ENCODE measurements at places on chromosomes 6 and 20.
A peak's percentile ranks its signal among the peaks of the same experiment; 100 is the strongest.

- DNase-seq = peak; percentile 16
These were observed at the start of gene SIRPB1 for GRCh38 chr20:1619861-1620444. Gene SIRPB1 (minus strand): TSS chr20:1620009. CDS start chr20:1619944, 65 bp downstream.

GRCh38 chr6:16747232-16748024 lies 13.8 kb downstream of the ATXN1 start:
- DNase-seq = no peak

DNA sequence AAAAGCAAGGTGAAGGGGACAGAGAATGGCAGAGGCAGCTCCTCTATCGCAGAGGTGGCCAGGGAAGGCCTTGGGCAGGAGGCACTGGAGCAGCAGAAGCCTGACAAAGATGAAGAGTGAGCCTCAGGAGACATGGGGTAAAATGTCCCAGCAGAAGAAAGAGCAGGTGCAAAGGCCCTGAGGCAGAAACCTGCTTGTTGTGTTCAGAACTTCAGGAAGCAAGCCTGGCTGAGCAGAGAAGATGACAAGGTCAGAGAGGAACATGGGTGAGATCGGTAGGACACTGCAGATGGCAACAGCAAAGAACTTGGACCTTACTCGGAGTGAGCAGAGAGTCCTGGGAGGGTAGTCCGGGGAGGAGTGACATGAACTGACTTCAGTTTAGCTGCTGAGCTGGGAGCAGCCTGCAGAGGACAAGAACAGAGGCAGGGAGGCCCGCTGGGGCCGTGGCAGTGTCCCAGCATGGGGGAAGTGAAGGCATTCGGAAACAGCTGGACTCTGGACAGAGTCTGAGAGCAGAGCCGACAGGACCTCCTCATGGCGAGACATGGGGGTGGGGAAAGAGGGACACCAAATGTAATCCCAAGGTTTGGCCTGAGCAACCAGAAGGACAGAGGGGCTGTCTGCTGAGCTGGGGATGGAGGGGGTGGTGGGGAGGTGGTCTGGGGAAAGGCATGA lies 106.3 kb downstream of the PREX1 start:
- no peak for DNase-seq

GRCh38 chr20:815914-816606 lies 17.5 kb upstream of the FAM110A start:
- peak; percentile 63 for DNase-seq

- DNase-seq = no peak
These were observed 159.7 kb upstream of the MCHR2 start for GRCh38 chr6:100153636-100154275.

- DNase-seq = no peak
These were observed 8.4 kb downstream of the FOXS1 start for GRCh38 chr20:31836853-31837608.

- DNase-seq = no peak
These were observed 113.5 kb downstream of the TOX2 start for GRCh38 chr20:44028003-44028730.

GRCh38 chr6:12271997-12272396 lies 18.2 kb upstream of the EDN1 start:
- no peak for DNase-seq

DNA sequence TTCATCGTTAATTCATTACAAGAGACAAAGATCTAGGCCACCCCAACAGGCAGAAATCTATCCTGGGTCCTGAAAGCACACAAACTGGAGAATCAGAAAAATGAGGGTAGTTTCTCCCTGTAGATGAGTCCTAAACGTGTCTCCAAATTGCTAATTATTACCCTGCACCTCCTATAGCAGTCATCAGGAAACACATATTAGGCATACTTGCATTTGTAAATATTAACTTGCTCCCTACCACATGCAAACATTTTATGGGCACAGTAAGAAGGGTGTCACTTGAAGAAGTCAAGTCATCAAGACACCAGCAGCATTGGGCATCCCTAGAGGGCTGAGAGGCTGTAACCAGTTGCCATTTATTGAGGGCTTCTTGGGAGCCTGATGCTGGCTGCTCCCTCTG lies 17.9 kb upstream of the SIRPB1 start:
- DNase-seq = no peak

DNA sequence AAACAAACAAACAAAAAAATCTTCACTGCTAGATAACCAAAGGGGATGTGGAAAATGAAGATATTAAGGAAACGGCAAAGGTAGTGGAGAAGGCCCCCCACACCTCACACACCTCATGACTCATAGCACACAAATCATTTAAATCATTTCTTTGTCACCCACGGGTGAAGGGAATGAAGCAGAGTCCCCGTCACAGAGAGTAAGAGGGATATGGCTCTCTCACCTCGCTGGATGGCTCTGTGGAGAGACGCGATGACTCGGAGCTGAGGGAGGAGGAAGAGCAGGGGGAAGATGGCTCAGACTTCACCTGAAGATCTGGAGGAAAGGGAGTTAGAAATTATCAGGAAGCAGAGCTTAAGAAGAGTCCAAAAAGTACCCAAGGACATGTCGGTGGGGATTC lies 1.2 kb downstream of the ATF6B start:
- DNase-seq = no peak

GRCh38 chr6:4364711-4365110 lies 229.3 kb upstream of the ECI2 start:
- no peak for DNase-seq

DNA sequence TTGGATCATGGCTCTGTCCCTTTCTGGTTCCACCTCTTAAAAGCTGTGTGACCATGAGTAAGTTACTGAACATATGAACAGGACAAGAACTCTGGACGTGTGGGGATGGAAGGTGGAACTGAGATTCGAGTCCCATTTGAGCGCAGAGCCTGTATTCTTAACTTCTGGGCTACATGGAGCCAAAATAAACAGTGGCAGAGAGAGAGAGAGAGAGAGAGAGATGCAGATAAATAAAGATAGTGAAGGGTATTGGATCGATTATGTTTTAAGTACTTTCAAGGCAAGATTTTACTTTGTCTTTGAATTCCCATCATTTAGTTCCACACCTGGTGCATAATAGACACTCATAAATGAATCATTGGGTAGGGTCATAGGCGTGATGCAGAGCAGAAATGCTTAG lies 39.7 kb downstream of the SLC35D3 start:
- DNase-seq = no peak

GRCh38 chr20:35947489-35947888 lies 6.8 kb downstream of the SCAND1 start:
- peak; percentile 12 for DNase-seq

- DNase-seq = no peak
These were observed 48.9 kb downstream of the DCBLD1 start for GRCh38 chr6:117531346-117531745.

DNA sequence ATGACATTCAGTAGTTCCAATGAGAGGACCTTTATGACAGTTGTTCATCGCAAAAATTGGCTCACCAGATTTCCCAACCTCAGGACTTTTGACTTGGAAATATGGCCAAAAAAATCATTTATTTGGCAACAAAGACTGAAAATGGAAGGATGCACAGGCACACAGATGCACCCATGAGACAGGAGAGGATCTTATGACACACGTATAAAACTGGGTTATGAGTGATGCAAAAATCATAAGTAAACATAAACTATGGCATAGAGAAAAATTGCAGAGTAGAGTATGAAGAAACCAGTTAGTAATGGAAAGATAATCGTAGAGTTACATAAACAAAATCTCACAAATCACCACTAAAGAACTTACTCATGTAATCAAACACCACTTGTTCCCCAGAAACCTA lies 546.9 kb downstream of the ADGRB3 start:
- no peak for DNase-seq

DNA sequence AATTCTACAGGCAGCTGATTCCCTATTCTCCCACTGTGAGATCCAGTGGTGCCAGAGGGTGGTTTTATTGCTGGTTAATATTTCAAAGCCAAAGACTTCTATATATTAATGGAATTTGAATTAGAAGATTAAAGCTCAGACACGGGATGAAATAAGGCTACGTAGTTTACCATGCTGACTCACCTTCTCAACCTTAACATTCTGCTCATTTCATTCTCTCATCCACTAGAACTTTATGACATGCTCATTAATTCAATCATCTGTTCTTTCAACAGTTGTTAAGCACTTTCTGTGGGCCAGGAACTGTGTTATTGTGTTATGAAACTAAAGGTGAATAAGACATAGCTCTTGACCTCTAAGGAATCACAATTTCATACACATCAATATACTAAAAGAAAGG lies 456.9 kb upstream of the MAP3K7 start:
- no peak for DNase-seq

DNA sequence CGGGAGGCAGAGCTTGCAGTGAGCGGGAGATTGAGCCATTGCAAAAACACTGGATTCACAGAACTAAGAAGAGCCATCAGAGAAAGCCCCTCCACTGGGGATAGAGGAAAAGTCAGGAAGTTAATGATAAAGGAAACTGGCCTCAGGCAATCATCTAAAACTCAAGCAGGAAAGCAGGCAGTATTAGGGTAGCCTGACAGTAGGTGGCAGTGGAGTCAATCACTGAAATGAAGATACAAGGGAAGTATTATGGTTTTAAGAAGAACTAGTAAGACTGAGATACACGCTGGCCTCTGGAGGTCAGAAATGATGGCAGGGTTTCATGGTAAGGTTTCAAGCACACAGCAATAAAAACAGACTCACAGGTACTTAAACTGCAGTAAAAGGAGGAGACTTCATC lies 578.3 kb downstream of the HACE1 start:
- no peak for DNase-seq

GRCh38 chr6:139732451-139732850 lies 358.0 kb upstream of the CITED2 start:
- no peak for DNase-seq

DNA sequence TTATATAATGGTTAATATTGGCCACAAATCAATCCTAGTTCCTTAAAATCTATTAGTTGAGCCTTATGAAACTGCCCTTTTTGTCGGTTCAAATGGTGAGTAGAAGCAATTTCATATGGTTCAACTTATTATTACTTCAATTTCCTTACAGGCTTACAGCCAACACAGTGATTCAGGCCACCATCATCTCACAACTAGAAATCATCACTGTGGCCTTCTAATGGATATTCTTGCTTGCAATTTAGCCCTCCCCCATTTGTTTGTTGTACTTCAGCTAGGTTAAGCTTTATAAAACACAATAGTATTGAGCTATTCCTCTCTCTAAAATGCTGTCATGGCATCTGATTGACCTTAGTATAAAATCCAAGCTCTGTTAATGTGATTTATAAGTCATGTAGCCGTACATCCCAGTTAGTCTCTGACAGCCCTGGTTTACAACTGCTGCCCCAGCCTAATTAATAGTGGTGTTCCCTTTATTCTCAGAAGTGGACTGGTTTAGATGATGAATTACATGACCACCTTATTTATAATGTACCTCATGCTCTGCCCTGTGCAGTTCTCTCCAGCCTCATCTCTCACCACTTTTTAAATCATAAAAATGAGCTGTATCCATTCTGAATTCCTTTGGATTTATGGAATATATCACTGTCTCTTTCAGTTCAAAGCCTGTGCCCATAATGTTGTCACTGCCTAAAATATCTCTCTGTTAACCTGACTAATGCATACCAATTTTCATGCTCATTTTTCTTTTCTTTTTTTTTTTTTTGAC lies 36.7 kb downstream of the LAMA2 start:
- no peak for DNase-seq

DNA sequence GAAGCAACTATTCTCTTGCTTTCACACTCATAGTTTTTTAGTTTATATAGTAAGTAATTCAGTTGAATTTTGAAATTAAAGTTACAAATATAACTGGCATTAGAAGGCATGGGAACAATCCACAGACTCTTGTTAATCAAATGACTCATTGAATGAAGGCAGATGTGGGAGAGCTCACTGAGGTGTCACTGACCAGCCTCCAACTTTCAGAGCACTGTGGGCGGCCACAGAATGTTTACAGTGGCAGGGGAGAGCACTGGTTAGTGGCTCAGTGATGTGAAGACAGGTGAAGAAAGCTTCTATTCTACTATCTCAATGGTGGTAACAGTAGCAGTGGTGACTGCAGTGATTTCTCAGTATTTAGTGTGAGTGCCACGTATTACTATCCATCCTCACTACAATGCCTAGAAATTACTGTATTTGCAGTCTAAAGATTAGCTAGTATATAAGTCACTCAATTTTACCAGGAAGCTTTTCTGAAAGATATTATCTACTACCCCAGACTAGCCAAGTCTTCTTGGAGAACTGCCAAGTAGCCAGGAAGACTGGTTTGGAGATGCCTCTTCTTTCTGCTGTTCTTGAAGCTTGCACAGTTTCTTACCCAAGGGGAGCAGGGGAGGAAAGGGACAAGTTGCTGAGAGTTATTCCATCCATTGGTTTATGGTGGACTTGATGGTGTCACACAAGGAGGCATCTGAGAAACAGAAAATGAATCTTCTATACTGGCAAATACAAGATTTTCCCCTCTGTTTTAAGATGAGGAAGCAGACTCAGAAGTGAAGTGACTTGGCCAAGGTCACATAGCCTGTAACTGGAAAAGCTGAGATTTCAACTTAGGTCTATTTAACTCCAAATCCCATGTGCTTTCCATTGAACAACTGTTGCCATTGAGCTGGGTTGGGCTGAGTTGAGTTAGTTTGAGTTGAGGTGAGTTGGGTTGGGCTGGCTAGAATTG lies 231.2 kb downstream of the ANKRD60 start:
- DNase-seq = no peak

DNA sequence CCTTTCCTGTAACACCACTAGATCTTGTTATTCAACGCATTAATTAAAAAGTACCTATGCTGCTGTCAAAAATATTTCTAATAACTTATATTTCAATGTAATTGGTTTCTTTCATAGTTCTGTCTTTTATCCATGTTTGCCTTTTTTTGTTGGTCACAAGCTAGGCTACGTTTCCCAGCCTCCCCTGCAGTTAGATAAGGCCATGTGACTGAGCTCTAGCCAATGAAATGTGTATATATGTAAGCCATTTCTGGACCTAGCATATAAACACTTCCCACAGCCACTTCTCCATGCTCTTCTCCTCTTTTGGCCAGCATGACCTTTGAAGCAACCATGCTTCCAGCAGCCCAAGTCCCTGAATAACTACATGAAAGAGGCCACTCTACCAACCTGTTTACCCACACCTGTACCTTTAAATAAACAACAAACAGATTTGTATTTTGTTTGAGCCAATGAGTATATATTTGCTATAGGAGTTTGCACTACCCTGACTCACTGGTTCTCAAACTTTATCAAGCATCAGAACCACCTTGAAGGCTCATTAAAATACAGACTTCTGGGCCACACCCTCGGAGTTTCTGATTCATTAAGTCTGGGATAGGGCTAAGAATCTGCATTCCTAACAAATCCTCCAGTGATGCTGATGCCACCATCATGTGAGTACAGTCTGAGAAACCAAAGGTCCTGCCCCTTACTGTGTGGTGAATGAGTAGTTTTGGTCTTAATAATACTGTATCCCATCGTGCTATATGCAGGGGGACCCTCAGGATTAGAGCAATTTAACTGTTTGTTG lies 45.6 kb upstream of the BEND6 start:
- no peak for DNase-seq

- DNase-seq = no peak
These were observed 79.0 kb downstream of the ALDH8A1 start for GRCh38 chr6:134870677-134871498.

Measured in CD4-positive, alpha-beta T cell treated with Interleukin-6 at 100 ng/mL for 8 hours (primary cell).